Hematopoietic multipotent progenitor cell treated with erythropoietin and hydrocortisone succinate and interleukin-3 and kit ligand, for 17 days (in vitro differentiated cells): ENCODE measurements at places on chromosomes 11 and 22.

GRCh38 chr22:48630433-48630754, 1197.3 kb downstream of the BRD1 start:
- no peak for DNase-seq

DNA sequence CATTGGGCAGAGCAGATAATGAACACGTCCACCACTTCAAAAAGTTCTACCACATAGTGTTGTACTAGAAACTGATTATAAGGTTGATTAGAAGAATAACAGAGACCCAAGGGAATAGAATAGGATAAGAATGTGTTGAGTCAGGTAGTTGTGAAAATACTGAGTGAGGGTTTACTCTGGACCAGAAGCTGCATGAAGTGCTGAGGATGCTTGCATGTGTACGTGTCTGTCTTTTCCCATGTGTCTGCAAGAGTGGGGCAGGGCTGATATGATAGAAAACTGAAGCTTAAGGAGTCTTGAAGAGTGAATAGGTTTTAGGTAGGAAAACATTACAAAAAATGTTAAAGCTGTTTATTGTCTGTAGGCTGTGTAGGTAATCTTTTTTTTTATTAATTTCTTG, 20.6 kb downstream of the TRPC6 start:
- no peak for DNase-seq

GRCh38 chr11:122096272-122097112, 19.5 kb downstream of the BLID start:
- DNase-seq = no peak

- no peak for DNase-seq
Observed at GRCh38 chr11:23730307-23730998, 766.4 kb upstream of the LUZP2 start.

DNA sequence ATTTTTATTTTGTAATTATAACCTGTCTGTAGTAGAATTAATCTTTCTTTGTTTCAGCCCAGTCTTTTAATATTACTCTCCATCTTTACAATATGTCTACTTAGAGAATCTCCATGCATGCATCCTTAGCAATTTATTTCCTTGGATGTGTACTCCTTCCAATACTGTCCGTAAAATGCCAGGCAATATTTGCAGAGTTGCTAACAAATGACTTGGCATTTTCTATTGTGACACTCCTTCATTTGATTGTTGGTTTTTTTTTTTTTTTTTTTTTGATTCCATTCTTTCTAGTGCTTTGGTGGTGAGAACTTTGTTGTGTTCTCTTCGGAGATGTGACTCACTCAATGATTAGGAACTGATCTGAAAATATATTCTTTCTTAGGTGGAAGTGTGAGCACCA, 220.3 kb downstream of the CNTN5 start:
- DNase-seq = no peak

- no peak for DNase-seq
Observed at GRCh38 chr11:833849-834311, 1.1 kb downstream of the CD151 start.

DNA sequence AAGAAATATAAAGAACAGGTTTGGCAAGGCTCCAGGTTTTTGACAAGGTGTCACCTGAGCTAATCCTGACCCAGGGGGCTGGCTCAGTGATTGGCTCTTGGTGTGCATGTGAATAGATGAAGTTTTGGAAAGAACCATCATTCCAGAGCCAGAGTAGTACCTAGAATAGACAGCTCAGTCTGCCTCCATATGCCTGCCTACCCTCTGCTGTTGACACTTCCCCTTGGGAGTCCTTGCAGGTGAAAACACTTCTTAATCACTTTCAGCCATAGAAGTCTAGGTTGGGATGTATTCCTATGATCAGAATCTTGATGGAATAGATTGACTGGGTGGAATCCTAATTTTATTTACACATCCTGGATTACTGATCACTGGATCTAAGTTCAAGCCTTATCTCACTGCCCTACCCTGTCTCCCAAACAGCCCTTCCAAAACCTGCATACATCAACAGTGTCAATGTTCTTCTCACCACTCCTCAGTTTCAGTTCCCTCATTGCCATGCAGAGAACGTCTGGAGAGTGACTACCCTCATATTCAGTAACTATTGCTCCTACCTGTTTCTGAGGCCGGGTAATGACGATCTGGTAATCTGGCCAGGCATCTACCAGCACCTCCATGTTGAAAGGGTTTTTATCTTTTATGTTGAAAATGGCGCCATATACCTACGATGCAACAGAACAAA, 6.7 kb downstream of the GLYATL2 start:
- no peak for DNase-seq

GRCh38 chr11:45983471-45983845, 61.0 kb downstream of the LARGE2 start:
- no peak for DNase-seq

GRCh38 chr22:37906364-37907008, 389 bp downstream of the MICALL1 start:
- DNase-seq = no peak

GRCh38 chr22:24009227-24010017, 1.7 kb upstream of the CABIN1 start:
- no peak for DNase-seq

DNA sequence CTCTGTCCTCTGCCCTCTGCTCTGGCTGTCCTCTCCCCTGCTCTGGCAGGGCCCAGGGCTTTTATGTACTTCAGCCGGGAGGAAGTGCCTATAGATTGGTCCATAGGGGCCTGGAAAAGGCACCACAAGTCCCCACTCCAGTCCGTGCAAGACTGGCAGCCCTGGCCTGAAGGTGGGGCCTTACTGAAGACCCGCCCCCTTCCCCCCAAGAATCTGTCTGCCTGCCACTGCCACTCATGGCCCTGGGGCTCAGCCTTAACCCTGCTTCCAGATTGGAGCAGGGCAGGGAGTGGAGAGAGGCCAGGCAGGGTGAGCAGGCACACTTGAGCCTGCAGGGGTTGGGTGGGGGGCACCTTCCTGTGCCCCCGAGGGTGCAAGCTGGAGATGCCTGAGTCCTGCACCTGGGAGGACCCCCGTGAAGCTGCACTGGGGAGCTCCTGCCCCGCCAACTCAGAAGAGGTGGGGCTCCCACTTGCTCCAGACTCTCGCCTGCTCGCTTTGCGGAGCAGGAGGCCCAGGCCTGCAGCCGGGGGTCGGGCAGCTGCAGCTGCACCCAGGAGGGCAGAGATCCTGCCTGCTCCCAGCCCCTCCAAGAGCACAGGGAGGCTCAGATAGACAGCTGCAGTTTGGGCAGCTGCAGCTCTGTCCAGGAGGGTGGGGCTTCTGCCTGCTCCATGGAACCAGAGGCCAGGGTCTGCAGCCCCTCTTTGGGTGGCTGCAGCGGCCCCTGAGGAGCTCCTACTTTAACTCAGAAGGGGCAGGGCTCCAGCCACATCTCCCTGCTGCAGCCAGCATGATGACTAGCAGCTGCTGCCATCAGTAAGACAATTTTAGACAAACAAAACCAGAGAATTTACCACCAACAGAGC, 51.0 kb upstream of the SC5D start:
- DNase-seq = no peak

DNA sequence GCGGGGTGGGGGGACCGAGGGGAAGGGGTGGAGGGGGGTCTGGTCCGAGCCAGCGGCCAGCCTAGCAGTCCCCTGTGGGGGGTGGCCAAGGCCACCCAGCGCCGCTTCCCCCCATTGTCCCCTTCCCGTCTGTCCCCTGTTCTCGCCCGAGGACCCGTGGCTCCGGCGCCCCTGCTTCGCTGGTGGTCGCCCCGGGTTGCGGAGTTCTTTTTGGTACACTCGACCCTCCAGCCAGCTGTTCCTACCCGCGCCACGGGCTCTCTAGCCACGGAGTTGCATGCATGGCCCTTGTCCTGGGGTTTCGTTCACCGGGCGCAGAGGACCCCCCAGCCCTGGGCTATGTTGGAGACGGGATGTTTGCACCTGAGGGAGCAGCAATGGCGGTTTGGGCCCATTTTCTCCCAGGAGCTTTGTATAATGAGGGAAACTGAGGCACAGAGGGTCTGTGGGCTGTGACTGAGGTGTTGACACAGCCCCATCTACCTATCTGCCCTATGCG, 489 bp downstream of the RNF214 start:
- no peak for DNase-seq

GRCh38 chr11:64677441-64678023, 45.5 kb downstream of the NRXN2 start:
- no peak for DNase-seq

GRCh38 chr22:25014896-25015755, 62.6 kb downstream of the KIAA1671 start:
- no peak for DNase-seq

- no peak for DNase-seq
Observed at GRCh38 chr22:49480896-49481658, 346.6 kb downstream of the BRD1 start.

GRCh38 chr11:17629113-17629512, 82.1 kb downstream of the OTOG start:
- DNase-seq = no peak

DNA sequence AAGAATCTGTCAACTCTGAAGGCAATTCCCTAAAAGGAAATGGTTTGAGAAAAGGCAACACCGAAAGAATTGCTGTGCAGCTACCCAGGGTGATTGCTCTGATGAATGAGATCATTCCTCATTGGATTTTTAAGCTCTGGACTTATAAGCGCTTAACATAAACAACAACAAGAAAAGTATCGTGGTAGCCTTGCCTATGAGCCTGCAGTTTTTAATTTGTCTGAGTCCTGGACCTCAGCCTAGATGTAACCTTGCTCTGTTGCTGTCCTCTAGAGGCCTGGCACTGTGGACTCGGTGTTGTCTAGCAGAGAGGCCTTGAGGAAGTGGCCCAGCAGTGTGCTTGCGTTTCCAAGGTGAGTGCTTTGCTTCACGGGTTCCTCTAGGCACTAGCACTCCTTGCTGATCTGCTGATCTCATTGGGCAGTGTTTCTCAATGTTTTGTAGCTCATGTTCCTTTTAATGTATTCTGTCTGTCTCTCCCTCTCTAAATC, 20.4 kb downstream of the CCDC81 start:
- no peak for DNase-seq

DNA sequence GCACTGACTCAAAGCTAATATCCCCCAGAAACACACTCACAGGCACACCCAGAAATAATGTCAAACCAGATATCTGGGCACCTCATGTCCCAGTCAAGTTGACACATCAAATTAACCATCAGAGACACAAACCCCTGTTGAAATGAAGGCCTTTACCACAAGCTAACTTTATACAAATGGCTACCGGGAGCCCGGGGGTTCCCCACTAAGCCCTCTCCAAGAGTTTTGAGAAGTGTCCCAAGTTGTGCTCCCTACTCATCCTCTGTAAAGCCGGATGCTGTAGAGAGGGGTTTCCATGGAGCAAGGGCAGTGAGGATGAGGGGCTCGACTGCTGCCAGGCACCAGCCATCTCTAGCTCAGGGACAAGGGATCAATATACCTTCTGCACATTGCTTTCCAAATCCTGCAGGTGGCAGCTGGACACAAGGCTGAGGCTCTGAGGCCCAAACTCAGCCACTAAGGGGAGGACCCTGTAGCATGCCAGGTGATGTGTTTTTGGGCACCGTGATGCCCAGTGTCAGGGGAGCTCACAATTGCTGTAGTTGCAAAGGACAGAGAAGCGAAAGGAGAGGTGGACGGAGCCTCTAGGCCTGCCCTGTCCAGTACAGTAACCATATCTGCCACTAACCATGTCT, 145.7 kb downstream of the TTC17 start:
- no peak for DNase-seq

DNA sequence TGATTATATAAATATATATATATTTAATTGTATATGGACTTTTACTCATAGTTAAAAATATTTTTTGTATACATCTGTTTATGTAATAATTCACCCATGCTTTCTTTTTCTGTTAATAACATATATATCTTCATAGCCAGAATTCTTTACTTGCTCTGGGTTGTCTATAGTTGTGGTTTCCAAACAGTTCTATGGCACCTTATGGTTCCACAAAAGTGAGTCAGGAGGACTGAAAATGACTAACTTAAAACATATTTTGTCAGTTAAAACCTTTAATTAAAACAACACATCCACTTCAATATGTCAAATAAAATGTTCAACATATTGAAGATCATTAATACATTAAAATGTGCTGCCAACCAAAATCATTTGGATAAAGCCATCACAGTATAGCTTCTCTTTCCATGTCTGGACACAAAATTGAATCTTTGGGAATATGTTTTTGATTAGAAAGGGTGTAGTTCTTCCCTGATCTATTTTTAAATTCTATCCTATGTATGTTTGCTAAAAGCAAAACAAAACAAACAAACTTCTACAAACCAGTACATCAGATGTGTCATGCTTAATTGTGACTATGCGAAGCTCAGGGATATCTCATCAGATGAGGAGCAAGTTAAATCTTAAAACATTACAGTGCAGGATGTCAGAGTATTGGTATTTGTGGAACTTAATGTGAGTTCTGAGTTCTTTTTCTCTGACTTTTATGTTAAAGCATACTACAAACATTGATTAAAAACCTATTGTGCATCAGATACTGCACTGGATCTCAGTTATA, 1488.4 kb upstream of the TENM4 start:
- DNase-seq = no peak

GRCh38 chr11:128417607-128418324, 169.6 kb downstream of the ETS1 start:
- no peak for DNase-seq

DNA sequence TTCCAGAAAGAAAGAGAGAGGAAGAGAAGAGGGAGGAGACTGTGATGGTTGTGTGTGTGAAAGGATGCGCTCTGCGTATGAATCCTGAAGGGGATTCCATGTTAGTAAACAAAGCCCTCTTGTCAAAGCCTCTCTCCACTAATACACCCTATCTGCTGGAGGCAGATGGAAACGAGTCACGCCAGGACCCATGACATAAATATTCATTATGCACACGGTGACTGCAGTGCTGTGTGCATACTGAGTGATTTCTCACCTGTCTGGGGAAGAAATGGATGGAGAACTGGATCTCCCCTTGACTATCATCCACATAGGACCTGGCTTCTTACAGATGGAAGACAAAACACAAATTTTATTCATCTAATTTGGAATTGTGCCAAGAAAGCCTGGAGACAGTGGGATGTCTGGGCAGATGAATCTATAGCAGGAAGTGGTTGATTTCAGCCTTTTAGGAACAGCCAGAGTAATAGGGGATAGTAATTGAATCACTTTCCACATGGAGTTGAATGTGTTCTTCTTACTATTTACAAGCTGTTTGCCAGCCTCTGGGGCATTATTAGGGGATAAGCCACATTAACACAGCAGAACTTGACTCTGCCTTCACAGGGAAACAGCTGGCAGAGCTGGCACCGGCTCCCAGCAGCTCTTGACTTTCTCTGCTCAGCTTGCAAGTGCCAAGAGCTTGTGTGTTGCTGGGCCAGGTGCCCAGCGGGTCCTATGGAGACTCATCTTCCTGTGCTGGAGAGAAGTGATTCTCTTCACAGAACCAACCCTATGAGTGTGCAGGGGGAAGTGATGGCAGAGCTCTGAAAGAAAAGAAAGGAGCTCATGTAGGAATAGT, 9.0 kb downstream of the MTNR1B start:
- no peak for DNase-seq

GRCh38 chr11:23875176-23875850, 621.5 kb upstream of the LUZP2 start:
- DNase-seq = no peak
